ENCODE measurements at places on chromosomes 12 and 14.
A peak's percentile ranks its signal among the peaks of the same experiment; 100 is the strongest.

- no peak for DNase-seq
Observed at GRCh38 chr12:54159589-54159988, 29.2 kb downstream of the SMUG1 start.

DNA sequence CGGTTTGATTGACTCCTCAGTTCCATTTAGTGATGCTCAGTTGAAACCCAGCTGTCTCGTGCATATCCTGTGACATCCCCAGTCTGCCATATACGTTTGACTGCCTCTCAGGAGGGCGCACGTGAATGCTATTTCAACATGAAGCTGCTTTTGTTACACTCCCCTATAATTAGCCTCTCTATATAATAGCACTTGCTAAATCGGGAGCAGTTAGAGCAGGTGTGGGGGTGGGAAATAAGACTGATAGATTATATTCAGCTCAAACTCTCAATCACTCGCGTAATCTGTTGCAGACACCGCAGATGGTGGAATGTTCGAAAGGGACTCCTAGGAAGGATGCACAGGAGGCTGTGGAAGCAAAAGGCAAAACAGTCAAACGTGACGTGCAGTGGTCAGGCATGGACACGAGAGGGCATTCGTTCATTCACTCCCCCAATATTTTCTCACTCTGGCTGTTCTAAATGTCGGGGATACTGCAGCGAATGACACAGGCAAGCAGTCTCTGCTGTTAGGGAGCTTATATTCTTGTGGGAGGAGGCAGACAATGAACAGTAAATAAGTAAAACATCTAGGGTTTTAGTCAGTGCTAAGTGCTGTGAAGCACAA is 29.8 kb downstream of the KCNA1 start:
- DNase-seq: no peak

DNA sequence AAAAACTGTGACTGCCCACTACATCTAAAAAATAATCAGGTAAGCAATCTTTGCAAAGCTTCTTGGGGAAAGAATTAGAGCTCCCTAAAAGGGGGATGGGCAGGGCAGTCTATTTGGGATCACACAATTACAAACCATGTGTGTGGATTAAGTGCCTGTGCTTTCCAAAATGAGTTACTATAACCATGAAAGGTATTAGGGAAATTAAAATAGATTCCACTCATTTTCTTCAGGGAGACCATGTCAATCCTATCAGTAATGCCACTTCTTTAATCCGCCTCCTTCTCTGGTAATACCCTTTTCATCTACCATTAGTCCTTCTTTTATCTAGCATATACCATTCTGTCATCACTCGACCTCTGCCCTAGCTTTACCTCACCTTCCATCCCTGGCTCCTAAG is 53.7 kb downstream of the PAWR start:
- no peak for DNase-seq

DNA sequence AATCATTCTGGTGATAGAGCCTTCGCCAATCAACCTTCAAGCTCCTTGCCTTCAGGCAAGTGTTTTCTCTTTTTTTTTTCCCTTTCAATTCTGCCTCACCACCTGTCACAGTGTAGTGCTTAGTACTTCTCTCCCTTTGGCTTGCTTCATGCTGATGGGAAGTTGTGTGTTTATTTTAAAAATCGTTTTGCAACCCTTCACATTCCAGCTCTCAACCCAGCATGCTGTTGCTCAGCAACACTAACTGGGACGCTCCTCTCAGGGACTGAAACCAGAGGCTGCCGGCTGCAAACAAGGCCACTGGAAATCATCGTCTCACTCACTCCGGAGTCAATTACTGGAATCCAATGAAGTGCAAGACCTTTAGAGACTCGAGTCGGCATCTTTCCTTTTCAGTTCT is 342.7 kb downstream of the PRKD1 start:
- DNase-seq: peak; percentile 78

DNA sequence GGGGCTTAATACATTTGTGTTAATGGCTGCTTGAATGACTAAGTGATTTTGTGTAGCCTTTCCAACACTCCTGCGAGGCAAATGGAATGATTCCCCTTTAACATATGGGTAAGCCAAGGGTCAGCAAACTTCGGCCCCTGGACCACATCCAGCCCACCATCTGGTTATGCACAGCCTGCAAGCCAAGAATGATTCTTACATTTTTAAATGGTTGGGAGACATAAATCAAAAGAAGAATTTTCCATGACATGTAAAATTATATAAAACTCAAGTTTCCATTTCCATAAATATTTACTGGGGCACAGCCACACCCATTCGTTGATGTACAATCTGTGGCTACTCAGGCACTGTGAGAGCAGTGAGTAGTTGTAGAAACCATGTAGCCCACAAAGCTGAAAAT is 9.0 kb downstream of the SLC8B1 start:
- DNase-seq: peak; percentile 61

DNA sequence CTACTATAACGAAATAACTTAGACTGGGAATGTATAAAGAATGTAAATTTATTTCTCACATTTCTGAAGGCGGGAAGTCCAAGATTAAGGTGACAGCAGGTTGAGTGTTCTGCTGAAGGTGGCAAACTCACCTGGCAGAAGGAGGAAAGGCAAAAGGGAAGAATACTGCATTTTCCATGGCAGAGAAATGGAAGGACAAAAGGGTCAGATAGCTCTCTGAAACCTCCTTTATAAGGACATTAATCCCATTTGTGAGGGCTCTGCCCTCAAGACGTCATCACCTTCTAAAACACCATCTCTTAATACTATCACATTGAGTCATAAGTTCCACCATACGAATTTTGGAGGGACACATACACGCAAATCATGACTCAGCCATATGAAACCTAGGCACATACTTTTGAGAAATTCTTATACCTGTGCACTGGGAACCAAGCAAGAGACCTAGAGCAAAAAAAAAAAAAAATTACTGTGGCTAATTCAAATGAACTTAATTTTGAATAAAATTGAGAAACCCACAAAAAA is 1669.3 kb upstream of the FLRT2 start:
- no peak for DNase-seq

DNA sequence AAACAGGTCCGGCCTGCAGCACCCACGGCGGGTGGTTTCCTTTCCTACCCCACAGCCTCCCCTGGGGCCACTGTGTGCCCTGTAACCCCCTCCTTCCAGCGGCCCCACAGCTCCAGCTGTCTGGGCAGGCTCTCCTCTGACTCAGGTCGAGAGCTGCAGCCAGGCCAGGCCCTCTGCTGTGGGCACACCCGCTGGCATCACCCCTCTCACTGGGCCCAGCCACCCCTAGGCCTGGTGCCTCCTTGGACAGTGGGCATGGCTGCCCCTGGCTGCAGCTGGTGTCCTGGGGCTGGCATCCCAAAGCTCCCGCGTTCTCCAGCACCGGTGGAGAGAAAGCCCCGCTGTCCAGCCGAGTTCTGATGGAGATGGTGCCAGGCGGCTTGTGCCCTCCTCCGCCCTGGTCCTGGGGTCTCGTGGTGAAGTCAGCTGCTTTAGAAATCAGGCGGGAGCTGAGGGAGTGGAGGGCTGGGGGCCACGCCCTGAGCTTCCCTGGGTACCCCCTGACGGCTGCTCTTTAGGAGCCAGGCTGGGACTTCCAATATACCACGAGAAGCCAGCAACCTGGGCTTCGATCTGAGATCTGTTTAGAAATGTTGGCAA is 114.9 kb downstream of the KIF26A start:
- DNase-seq: no peak

- DNase-seq: no peak
Observed at GRCh38 chr14:85180876-85181275, 349.1 kb upstream of the FLRT2 start.

- no peak for DNase-seq
Observed at GRCh38 chr12:46266869-46267574, 1.8 kb downstream of the SLC38A1 start.

DNA sequence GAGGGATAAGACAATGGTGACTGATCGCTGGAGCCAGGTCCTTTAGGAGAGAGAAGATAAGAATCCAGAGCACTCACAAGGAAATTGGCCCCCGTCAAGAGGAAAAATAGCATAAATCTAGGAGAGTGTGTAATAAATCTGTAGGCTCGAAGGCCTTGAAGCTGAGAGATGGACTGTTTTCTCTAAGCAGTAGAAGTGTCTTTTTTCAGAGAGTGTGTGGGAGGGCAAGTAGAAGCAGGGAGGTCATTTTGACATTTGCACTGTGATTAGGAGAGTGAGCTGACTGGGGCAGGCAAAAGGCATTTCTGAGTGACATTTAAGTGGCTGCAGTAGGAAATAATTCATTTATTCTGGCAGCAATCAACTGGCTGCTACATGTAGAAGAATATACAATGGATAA is 78.0 kb upstream of the DDHD1 start:
- no peak for DNase-seq

GRCh38 chr12:115872212-115872611 is 405.3 kb downstream of the MED13L start:
- no peak for DNase-seq

DNA sequence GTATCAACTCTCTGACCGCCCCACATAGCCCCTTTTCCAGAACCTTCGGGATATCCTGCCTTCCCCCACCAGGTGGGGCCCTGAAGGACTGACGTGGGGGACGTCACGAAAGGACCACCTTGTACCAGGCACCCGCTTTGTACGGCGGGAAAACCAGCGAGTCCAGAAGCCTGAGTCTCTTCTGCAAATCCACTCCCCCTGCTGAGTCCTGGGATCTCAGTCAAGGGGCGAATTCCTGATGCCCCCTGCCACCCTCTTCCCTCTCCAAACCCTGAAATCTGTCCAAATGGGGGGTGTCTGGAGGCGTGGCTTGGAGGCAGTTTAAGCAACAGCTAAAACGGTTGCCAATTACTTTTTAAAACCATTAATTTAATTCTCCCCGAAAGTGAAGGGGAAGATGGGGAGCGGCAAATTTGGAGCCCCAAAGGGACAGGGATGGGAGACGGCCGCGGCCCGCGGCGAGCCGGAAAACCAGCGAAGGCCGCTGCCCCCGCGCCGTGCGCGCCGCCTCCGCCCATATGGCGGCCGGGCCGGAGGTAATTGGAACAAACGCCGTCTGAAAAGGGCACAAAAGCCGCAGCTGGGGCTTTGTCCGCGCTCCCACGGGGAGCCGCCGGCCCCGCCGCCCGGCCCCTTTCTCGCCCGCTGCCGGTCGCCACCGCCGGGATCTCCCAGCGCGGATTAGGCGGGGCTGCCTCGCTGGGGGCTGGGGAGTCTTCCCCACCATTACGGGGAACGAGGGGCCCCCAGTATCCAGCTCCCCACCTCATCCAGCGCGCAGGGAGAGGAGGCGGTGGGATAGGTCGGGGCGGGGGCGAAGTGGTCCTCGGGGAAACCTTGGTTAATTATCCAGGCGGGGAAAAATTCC is 6.6 kb downstream of the LHX5 start:
- no peak for DNase-seq

DNA sequence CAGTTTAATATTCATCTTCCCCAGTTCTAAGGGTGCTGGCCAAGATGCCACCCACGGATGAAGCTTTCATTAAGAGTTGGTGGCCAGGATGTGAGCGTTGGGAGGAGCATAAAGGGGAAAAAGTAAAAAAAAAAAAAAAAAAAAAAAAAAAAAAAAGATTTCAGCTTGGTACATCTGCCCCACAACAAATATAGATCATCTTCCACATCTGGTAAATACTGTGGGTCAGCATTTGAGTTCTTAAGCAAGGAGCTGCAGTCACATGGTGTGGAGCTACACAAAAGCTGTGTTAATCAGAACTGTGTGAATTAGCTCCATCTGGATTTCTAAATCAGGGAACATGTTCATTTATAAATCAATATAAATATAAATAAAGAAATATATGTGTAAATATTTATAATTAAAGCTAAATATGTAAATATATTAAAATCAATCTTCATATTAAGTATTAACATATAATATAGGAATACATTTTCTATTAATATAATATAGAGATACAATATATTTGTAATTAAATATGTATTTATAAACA is 262.3 kb downstream of the NUAK1 start:
- DNase-seq: no peak

DNA sequence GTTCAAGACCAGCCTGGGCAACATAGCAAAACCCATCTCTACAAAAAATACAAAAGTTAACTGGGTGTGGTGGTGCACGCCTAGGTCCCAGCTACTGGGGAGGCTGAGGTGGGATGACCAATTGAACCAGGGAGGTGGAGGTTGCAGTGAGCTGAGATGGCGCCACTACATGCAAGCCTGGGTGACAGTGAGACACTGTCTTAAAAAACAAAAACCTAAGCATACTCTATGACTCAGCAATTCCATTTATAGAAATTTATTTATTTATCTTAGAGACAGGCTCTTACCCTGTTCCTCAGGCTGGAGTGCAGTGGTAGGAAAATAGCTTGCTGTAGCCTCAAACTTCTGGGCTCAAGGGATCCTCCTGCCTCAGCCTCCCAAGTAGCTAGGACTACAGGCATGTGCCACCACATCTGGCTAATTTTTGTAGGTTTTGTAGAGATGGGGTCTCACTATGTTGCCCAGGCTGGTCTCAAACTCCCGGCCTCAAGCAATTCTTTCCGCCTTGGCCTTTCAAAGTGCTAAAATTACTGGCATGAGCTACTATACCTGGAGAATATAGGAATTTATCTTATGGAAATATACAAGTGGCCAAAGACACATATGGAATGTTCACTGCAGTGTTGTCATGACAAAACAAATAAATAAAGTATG is 43.3 kb downstream of the NCKAP5L start:
- no peak for DNase-seq

DNA sequence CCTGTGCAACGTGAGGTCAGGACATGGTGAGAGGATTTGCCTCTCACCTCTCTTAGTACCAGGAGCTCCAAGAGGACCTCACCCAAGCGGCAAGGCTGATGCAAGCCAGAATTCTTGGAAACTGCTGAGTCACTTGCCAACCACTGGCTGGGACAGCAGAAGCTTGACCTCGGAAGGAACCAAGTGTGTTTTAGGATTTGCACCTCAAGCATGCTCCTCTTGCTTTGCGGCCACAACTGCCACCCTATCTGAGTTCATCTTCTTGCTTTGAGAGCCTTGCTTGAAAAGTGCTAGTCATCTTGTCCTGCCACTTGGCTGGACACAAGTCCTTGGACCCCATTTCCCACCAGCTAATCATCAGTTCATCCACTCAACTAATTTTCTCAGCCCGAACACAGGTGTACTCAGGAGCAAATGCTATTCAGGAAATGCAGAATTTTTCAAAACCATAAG is 195.8 kb downstream of the SLC25A21 start:
- no peak for DNase-seq

DNA sequence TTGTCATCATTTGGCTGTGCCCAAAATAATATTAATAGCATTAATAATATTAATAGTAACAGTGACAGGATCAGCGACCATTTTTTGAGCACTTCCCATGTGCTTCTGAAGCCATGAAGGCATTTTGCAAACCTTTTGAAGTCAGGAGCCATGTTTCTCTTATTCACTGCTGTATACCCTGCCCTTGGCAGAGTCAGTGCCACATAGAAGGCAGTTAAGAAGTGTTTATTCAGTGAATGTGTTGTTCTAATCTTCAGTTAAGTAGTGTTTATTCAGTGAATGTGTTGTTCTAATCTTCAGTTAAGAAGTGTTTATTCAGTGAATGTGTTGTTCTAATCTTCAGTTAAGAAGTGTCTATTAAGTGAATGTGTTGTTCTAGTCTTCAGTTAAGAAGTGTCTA is 319.7 kb upstream of the NAV3 start:
- no peak for DNase-seq

GRCh38 chr14:50070840-50071548 is 45.4 kb downstream of the VCPKMT start:
- no peak for DNase-seq
